ENCODE measurements at places on chromosomes 4 and X.

DNA sequence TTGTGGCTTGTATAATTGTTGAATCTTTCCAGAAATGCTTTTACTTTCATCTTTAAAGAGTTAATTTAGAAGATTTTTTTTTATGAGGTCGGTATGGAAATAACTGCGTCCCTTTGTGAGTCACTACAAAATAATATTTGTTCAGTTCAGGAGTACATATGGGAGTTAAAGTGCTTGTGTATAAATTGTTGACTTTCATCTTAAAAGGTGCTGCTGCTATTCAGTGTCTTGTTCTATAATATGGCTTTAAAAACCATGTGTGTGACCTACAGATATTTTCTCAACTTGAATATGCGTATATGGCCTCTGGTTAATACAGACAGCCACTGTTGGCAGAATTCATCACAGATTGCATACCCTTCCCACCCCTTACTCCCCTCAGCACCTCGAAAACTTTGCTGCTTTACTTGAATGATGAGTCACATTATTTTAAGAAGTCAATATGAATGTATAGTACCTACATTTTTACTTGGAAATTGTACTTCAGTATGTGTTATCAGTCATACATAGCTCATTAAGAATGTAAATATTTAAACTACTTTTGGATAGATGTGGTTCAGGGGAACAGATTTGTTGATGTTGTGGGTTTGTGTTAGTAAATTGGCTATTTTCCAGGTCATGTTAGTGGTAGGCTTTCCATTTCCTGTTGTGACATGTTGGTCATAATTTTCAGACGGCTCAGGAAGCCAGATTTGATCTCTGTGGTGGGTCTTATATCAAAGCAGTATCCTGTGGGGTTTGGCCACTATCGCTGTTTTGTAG lies 1.5 kb downstream of the CLCN3 start:
- peak; percentile 56 for DNase-seq

DNA sequence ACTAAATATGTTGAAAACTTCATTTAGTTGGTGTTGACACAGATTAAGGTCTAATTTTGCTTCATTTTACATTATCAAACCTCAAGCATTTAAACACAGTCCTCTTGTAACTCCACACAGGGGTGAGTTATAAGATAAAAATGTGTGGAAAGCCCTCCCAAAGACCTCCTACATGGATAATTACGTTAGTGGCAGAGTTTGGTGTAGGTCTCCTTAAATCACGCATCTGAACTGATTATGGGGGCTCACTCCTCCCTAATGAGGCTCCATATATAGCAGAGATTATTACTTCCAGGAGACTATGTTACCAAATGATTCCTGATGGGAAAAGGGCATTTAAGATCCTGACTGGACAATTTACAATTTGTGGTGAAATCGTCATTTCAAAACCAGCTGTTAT lies 32.2 kb upstream of the VCX3B start:
- DNase-seq, result no peak

- DNase-seq, result peak; percentile 60
Observed at GRCh38 chrX:81120936-81121371, 80.8 kb downstream of the HMGN5 start.

GRCh38 chrX:63656871-63657580 lies 128.0 kb downstream of the ARHGEF9 start:
- DNase-seq, result no peak

DNA sequence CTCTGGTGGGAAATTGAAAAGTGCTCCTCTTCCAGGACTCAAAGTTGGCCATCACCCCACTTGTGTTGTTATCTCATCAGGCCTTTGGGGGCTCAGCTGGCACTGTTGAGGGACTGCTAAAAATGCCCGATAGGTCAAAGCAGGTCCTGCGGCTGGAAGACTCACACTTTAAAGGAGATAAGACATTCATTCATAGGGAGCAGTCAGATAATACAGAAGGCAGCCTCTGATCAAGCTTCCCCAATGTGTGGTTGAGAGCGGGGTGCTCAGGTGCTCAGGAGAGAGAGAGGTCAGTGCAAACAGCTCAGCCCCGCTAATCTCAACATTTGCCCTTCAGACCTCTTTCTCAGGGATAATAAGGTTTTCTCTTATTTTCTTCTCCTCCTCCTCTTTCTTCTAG lies 70.3 kb downstream of the TMEM154 start:
- DNase-seq, result no peak

DNA sequence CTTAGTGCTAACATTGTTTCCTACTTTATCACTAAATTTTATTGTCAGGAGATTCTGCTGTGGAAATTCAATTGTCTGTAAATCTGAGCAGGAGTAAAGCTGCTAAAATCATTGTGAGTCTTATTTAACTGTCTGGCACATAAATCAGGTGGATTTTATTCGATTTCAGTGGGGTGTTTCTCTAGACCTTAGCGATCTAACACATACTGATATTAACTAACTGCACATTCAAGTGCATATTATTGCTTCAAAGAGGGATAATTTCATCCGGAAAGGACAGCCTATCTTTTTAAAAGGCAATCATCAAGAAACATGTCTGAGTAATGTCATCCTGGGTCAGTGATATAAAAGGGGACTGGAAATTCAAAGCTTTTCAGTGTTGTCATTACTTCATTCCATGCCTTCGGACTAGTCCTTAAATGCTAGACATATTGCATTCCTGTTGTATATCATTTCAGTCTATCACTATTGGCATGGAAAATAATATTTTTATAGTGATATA lies 388.7 kb downstream of the PCDH10 start:
- no peak for DNase-seq

GRCh38 chr4:78544678-78545077 lies 6.9 kb upstream of the ANXA3 start:
- no peak for DNase-seq

DNA sequence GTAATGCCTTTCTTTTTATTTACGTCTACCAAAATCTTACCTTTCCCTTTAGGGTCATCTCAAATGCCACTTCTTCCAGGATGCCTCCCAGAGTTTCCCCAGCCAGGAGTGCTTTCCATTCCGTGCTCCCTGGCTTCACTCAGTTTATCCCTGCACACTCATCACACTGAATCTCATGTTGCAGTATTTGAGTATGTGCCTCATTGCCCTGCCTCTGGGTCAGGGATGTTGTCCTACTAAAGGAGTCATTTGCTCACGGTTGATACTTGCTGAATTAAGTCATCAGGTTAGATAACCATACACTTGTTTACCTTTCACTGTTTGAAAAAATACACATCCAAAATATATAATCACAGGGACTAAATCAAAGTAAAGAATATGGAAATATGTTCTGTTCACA lies 356.2 kb upstream of the GATB start:
- no peak for DNase-seq

GRCh38 chrX:39736216-39737211 lies 361.2 kb downstream of the BCOR start:
- DNase-seq, result no peak

- DNase-seq, result no peak
Observed at GRCh38 chr4:107740950-107741701, 21.1 kb upstream of the PAPSS1 start.

DNA sequence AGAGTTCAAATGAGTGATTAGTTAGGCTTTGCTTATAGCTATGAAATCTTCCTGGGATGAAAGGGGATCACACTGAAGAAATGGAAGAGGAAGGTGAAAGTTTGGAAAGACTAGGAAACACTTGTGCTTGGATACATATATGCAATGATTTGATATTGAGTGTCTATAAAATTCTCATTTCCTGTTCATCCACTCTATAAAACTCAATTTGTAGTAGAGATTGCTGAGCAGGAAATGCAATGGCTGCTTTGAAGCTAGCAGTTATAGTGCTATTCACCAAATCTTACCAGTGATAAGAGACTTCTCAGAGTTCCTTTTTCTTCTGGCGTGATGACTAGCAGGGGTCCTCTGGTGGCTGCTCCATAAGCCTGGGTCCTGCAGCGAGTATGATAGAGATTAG lies 128.1 kb upstream of the HPF1 start:
- DNase-seq, result no peak

DNA sequence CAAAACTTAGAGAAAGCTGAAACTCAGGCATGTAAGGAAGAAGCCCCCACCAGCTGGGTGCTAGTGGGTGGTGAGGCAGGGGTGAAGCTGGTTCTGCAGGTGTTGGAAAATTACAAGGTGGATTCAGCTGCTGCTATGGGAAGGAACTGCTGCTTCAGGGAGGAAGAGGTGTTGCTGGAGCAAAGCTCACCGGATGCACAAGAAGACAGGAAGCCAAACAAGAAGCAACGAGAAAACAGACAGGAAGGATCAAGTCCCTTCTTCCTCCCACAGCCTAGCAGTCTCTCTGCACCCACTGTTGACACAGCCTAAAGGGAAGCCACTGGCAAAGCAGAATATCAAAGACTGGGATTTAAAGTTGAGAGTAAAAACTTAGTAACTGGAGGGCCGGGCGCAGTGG lies 100.2 kb upstream of the JADE1 start:
- no peak for DNase-seq

- DNase-seq, result no peak
Observed at GRCh38 chrX:155857561-155857960, 23.6 kb upstream of the VAMP7 start.

GRCh38 chr4:87353592-87353991 lies 30.9 kb upstream of the HSD17B13 start:
- peak; percentile 41 for DNase-seq

GRCh38 chr4:139514382-139515059 lies 41.5 kb downstream of the SETD7 start:
- DNase-seq, result no peak

GRCh38 chr4:183118585-183118984 lies 19.5 kb downstream of the WWC2 start:
- peak; percentile 93 for DNase-seq

DNA sequence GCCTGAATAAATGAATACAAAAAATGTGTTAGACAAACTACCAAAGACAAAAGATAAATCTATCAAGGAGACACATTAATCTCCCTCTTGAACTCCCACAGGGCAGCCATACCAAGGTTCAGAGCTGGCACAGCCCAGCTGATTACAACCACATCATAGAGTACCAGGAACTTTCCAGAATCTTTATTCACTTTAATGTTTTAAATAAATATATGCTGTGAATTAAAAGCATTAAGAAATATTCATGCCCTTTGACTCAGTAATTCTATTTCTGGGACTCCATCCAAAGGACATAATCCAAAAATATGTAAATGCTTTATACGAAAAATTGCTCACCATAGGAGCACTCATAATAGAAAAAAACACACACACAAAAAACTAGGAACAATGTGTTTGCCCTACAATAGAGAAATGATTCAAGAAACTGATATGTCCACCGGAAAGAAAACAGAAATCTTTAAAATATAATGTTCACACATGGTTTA lies 126.0 kb downstream of the LDB2 start:
- DNase-seq, result no peak

DNA sequence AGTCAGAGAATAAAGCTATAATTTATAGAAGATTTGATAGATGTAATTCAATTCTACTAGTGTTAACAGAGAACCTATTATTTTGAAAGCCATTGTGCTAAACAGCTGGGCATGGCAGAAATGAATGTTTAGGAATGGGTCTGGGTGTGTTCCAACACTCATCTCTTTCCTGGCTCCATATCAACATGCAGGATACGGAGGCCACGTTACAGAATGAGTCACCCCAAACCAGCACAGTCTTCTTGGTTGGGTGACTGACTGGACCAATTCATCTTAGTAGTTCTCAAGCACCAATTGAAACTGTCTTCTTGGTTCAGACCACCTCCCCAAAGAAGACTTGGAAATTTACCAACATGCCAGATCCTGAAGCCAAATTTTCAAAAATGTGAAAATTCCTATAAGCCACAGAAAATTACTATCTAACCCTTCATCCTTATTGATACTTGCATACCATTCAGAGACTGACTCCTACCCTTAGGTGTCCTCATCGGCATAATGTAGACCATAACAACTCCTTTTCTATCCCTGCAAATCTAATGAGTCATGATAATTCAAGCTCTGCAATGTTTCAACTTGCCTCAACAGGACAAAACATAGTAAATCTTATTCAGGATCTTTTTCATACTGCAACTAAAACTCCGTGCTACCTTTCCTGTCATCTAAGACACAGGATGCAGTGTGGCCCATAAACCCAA lies 52.0 kb upstream of the ATOH1 start:
- DNase-seq, result no peak

GRCh38 chr4:99816545-99817308 lies at the start of gene DAPP1:
Gene DAPP1, plus strand, starts transcription at chr4:99816827. Its CDS starts 87 bp downstream, at chr4:99816914.
- DNase-seq, result no peak

- DNase-seq, result no peak
Observed at GRCh38 chrX:97481228-97481627, 597.5 kb downstream of the RPA4 start.

- no peak for DNase-seq
Observed at GRCh38 chr4:124044867-124045266, 648.3 kb downstream of the SPRY1 start.

- DNase-seq, result no peak
Observed at GRCh38 chrX:1385253-1386223, 6.4 kb downstream of the SLC25A6 start.

DNA sequence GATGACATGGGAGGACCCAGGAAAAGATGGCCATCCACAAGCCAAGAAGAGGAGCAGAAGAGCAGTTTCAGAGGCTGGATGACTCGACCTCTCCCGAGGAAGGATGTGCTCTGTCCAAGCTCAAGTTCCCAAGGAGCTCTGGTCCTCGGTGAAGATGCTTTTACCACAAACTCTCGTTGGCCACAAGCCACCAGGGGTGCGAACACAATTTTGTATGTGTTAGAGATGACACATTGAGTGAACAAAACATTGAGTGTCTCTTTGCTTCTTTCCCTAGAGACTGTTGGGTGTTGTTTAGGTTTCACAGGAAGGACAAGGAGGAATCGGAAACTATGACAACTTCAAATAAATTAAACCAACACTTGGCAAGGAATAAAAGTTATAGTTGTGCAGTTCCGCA lies 26.3 kb downstream of the FGFBP1 start:
- no peak for DNase-seq

DNA sequence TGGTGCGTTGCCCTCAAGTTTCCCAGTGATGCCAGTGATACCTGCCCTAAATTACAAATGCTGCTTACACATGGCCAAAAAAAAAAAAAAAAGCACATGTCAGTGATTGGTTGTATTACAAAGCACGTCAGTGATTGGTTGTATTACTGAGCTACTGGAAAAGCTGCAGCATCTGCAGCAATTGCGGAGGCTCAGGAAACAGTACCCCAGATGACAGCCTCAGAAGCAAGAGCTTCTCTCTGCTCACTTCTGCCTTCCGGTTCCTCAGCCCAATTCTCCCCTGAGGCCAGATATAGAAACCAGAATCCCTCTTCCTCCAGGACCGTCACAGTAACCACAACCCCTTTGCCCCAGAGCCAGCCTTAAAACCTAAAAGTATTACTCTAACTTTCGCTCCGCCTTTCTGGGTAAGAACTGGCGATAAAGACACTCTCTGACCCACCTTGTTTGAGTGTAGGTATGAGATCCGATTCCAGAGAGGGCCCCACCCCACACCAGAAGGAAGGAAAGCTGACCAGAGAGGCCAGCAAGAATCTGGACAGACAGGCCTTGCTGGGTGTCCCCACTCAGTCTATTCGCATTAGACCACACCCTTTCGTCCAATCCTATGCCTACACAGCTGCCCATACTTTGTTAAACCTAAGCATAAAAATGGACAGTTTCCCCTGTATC lies 85.0 kb upstream of the SORBS2 start:
- no peak for DNase-seq

- DNase-seq, result no peak
Observed at GRCh38 chr4:10273030-10273429, 156.4 kb upstream of the WDR1 start.

All from ACHN (cell line).